ENCODE measurements at places on chromosomes 13 and 19. TPM values are rescaled to one million over a fixed set of nuclear protein-coding genes. Genes with fewer than 3 reads are reported as not detected.
A peak's percentile ranks its signal among the peaks of the same experiment; 100 is the strongest.

GNG7 gene
- total RNA-seq, result 0.83 TPM

DNA sequence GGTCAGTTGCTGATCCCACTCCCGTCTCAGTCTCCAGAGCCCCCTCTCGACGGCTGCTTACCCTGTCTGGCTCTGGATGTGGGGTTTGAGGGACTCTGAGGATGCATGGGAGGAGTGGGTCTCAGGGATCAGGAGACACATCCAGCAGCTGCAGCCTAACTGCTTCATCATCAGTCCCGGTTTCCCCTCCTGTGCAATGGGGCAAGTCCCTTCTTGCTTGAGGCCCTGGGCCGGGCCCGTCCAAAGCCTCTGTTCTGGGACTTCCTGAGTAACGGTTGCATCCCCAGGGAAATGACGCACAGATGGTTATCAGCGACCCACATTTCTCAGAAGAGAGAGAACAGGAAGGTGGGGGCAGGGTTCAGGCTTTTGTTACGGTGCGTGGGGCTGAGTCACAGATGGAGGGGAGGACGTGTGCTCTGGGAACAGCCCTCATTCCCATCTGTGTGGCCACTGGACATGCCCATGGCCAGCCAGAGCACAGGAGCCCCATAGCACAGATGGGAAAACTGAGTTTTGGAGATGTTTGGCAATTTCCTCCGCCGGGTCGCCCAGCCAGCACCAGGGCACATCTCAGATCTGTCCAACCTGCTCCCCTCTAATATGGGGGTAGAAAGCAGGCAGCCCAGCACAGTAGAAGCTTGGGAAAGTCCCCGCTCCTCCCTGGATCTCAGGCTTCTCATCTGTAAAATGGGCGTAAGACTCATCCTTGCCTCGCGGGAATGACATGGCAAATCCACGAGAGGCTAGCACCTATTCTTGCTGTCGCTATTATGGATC lies 19.3 kb downstream of the GNA15 start:
- DNase-seq, result peak; percentile 97

PEG3 gene
- total RNA-seq, result 3.9 TPM

KRTDAP gene
- total RNA-seq, result not detected

DNA sequence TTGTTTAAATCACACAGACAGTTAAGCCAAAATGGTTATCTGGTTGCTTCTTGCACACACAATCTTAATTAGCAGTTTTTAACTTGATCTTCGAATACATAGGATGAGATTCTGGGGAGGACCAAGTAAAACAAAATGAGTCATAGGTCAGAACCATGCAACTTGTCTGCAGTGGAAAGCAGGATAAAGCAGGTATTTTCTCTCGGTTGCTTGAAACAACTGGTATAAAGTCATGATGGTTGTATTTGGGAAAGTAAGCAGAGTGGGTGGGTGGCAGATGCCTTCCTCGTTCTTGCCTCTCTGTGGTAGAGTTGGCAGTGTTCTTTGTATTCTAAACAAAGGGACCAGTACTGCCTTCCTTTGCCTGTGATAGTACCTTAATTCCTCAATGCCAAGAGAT lies 167.0 kb downstream of the COG6 start:
- peak; percentile 6 for DNase-seq

DNA sequence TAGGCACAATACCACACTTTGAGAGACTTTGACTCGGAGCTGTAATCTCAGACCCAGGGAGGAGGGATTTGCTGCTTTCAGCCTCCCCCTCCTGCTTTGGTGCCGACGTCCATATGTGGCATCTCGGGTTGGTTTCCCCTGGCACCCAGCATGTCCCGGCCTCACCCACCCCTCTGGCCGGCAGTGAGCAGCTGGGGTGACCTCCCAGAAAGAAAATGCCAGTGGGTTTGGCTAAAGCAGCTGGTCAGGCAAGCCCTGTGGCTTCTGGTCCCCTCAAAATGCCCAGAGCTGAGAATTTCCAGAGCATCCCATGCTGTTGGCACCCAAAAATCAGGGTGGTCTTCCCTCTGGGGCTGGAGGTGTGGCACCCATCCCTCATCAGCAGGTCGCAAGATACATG lies 34.1 kb downstream of the INSR start:
- no peak for DNase-seq

- no peak for DNase-seq
These were observed 16.9 kb downstream of the FAM187B start for GRCh38 chr19:35211545-35212230.

DNA sequence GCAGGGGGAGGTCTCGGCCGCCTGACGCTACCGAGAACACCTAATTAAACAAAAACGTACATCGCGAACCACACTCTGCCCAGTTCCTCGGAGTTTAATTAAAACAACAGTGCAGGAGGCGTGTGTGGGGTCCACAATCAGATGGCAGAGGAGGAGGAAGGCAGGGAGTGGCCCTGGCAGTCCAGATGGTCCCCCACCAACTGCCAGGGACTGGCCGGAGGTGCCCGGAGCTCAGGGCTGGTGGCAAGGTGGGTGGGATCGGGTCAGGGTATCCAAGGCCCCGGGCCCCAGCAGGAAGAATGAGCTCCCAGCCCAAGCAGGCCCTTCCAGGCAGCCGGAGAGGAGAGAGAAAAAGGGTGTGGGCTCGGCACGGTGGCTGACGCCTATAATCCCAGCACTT lies 71.3 kb downstream of the PTPRS start:
- DNase-seq, result no peak

- no peak for DNase-seq
These were observed 84.5 kb downstream of the SPRY2 start for GRCh38 chr13:80256352-80256932.

- DNase-seq, result peak; percentile 65
These were observed 62.0 kb downstream of the GPR12 start for GRCh38 chr13:26698392-26699196.

GRCh38 chr19:35134601-35135242 lies at the start of gene LGI4:
Gene LGI4 (minus strand): TSS chr19:35135059. CDS start chr19:35134680, 379 bp downstream.
- no peak for DNase-seq

- DNase-seq, result no peak
These were observed 16.5 kb upstream of the B3GNT3 start for GRCh38 chr19:17778251-17778967.

DNA sequence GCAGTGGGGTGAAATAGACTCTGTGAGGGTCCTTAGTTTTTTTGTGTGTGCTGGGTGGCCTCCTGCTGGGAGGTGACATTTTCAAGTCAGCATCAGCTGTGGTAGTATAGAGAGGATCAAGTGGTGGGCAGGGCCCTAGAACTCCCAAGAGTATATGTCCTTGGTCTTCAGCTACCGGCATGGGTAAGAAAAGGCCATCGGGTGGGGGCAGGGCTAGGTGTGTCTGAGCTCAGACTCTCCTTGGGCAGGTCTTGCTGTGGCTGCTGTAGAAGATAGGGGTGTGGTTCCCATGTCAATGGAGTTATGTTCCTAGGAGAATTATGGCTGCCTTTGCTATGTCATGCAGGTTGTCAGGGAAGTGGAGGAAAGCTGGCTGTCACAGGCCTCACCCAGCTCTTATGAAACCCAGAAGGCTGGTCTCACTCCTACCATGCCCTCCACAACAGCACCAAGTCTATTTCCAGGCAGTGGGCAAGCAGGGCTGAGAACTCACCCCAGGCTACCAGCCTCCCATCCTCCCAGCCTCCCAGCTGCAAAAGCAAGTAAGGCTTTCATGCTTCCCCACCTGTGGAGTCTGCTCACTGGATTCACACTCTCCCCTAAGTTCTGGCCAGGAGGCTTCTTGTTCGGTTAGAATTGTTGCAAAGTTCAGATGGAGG lies 130.6 kb upstream of the SOX1 start:
- no peak for DNase-seq

TSHZ3 gene
- 17.3 TPM for total RNA-seq

F7 gene
- under 0.01 TPM for total RNA-seq
